ENCODE measurements at places on chromosomes 2 and 18.

DNA sequence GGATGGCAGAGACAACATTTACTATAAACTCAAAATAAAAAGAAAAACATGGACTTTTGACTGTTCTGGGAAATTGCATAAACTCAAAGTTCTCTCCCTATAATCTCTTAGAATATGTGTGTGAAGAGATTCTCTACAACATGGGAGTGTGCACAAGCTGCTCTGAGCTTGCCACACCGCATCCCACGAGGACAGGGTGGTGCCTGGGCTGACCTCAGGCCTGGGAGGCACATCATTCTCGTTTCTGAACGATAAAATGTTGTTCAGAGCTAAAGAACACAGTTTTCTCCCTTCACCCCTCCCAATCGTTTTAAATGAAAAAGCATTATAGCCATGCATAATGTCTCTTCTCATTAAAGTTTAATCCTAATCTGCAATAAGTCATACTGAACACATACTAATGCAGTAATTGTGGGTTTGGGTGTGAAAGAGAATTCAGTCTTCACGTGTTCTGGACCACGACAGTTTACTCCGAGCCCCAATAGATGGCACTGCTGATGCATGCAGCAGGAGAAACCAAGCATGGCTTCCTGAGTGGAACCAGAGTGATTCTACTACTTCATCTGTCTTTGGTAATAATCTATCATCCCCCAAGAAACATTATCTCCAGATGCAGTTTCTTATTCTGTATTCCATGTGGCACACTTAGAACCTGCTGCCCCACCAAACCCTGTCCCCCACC is 46.9 kb upstream of the LAMA1 start:
- H3K27me3 ChIP-seq = peaks cover 6% of the 10 kb centered on the region
- H3K4me1 ChIP-seq = no peaks in the 10 kb centered on the region
- H3K4me3 ChIP-seq = no peak overlapping the region
- no peaks in the 10 kb centered on the region for H3K36me3 ChIP-seq

DNA sequence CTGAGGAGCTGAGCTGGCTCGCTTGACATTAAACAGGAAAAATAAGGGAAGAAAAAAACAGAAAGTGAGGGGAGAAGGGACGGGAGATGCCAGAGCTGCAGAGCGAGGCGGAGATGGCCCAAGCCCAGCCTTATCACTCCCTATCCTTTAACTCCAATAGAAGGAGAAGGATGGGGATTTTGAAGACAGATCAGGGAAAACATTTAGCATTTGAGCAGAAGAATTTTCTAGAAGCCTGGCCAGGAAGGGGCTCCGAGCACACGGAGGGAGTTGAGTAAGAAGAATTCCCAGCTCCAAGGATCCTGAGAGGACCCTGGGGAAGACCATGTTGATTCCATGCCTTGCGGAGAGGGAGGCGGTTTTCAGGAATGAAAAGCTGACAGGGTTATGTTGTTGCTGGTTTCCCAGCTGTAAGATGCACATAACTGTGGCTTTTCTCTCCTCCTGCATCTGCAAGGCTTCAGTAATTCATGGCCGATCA is 35.6 kb downstream of the TWIST2 start:
- no peak for DNase-seq
- peaks cover 4% of the 10 kb centered on the region for H3K27me3 ChIP-seq
- no peaks in the 10 kb centered on the region for H3K4me1 ChIP-seq
- no peaks in the 10 kb centered on the region for H3K36me3 ChIP-seq

DNA sequence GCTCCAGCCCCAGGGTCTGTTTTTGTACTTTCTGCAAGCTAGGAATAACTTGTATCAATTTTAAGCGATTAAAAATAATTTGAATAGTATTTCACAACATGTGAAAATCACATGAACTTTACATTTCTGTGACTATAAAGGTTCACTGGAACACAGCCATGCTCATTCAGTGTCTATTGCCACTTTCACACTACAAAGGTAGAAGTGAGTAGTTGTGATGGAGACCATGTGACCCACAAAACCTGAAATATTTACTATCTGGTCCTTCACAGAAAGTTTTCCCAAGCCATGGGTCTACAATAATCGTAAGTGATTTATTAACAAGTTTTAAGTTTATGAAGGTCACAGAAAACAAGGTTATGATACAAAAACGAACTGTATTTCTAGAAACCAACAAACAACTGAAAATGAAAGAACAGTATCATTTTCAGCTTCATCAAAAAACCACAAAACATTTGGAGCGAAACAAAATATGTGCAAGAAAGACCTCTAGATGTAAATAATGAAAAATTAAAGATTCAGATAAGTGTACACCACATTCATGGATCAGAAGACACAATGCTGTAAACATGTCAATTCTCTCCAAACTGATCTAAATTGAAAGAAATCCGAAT is 68.9 kb upstream of the DNER start:
- peaks cover 42% of the 10 kb centered on the region for H3K36me3 ChIP-seq
- H3K27me3 ChIP-seq = peaks cover 2% of the 10 kb centered on the region
- no peak overlapping the region for H3K27ac ChIP-seq
- no peak overlapping the region for H3K4me3 ChIP-seq
- peaks cover 33% of the 10 kb centered on the region for H3K4me1 ChIP-seq
- no peak for DNase-seq

DNA sequence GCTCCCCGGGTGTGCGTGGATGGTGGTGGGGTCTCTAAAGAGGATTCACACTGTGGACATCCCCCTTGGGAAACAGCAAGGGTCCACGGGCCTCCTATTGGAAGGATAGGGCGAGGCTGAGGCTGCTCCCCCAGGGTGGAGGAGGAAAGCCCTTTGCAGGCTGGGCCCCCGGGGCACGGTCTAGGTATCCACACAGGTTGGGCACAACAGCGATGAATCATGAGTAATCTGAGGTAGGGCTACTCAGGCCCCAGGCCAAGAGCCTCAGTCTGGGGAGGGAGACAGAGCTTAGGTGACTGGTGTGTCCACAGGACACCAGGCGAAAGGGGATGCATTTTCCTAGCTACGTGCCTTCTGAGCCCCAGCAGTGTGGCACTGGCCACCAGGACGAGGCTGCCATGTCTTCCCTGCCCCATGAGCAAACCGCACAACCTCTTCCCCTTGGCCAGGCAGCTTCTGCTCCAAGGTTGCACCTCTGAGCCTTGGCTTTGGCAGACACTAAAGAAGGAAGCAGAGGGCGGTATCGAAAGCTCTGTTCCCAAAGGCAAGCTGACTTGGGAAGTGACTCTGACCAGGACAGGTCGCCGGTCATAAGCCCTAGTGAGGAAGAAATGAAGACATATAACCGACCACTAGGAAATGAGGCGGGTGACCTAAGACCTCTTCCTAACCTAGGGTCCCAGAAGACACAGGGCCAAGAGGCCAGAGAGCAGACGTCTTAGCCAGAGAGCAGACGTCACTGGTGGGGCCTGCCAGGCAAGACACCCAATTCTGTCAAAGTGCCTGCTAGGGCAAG is 14.6 kb upstream of the SEMA4C start:
- H3K36me3 ChIP-seq = no peaks in the 10 kb centered on the region
- no peak overlapping the region for H3K27ac ChIP-seq
- H3K4me1 ChIP-seq = peaks cover 1% of the 10 kb centered on the region
- no peak for DNase-seq

- peak; percentile 67 for DNase-seq
- H3K36me3 ChIP-seq = no peaks in the 10 kb centered on the region
- peak overlapping the region; percentile 70 for H3K4me3 ChIP-seq
- peaks cover 4% of the 10 kb centered on the region for H3K27me3 ChIP-seq
Measured at GRCh38 chr2:8525582-8526402, 156.1 kb upstream of the ID2 start.

- peaks cover 9% of the 10 kb centered on the region for H3K27me3 ChIP-seq
- no peak for DNase-seq
- no peak overlapping the region for H3K4me3 ChIP-seq
- no peaks in the 10 kb centered on the region for H3K4me1 ChIP-seq
- H3K27ac ChIP-seq = no peak overlapping the region
- no peaks in the 10 kb centered on the region for H3K36me3 ChIP-seq
Measured at GRCh38 chr18:79857082-79857671, 59.4 kb downstream of the KCNG2 start.

- H3K4me3 ChIP-seq = no peak overlapping the region
- H3K4me1 ChIP-seq = peaks cover 7% of the 10 kb centered on the region
- peak; percentile 2 for DNase-seq
Measured at GRCh38 chr18:2515908-2516625, 55.2 kb downstream of the METTL4 start.

GRCh38 chr2:82498777-82499443 is 1960.2 kb downstream of the SUCLG1 start:
- H3K27ac ChIP-seq = no peak overlapping the region
- peaks cover 3% of the 10 kb centered on the region for H3K36me3 ChIP-seq
- H3K27me3 ChIP-seq = no peaks in the 10 kb centered on the region

GRCh38 chr2:182416191-182416590 is 10.6 kb downstream of the PDE1A start:
- H3K36me3 ChIP-seq = no peaks in the 10 kb centered on the region
- DNase-seq = no peak
- no peaks in the 10 kb centered on the region for H3K27me3 ChIP-seq
- H3K4me1 ChIP-seq = no peaks in the 10 kb centered on the region
- no peak overlapping the region for H3K27ac ChIP-seq
- H3K4me3 ChIP-seq = no peak overlapping the region

- no peak overlapping the region for H3K27ac ChIP-seq
- no peak for DNase-seq
- no peaks in the 10 kb centered on the region for H3K36me3 ChIP-seq
- no peak overlapping the region for H3K4me3 ChIP-seq
Measured at GRCh38 chr18:61921621-61922235, 28.9 kb upstream of the RNF152 start.

DNA sequence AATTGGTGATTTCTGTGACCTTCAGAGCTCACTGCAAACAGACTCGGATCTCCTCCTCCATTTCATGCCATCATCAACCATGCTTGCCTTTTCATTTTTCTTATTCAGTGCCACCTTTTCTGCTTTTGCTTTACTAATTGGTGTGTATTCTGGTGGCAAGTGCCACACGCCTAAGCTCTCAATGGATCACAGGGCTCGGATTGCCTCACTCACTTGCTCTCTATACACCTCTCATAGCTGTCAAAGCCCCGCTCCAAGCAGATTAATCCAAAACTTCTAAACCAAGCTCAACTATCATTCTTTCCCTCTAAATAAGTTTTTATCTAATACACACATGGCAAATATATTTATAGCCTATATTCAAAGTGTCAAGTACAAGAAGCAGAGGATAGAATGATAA is 86.4 kb downstream of the PLEKHM3 start:
- DNase-seq = no peak
- no peaks in the 10 kb centered on the region for H3K27me3 ChIP-seq
- peaks cover 6% of the 10 kb centered on the region for H3K36me3 ChIP-seq
- H3K4me3 ChIP-seq = no peak overlapping the region

GRCh38 chr18:50091509-50092244 is 103.3 kb downstream of the MYO5B start:
- no peak overlapping the region for H3K27ac ChIP-seq
- DNase-seq = no peak
- no peaks in the 10 kb centered on the region for H3K36me3 ChIP-seq
- H3K27me3 ChIP-seq = peaks cover 8% of the 10 kb centered on the region

DNA sequence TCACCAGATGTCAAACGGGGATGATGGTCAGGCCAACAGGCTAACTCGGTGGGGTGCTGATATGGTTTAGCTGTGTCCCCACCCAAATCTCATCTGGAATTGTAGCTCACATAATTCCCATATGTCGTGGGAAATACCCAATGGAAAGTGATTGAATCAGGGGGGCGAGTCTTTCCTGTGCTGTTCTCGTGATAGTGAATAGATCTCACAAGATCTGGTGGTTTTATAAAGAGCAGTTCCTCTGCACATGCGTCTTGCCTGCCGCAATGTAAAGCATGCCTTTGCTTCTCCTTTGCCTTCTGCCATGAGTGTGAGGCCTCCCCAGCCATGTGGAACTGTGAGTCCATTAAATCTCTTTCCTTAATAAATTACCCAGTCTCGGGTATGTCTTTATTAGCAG is 74.4 kb upstream of the YWHAQ start:
- no peak overlapping the region for H3K4me3 ChIP-seq
- peaks cover 69% of the 10 kb centered on the region for H3K4me1 ChIP-seq
- peak overlapping the region; percentile 92 for H3K27ac ChIP-seq
- peaks cover 11% of the 10 kb centered on the region for H3K27me3 ChIP-seq
- no peak for DNase-seq

DNA sequence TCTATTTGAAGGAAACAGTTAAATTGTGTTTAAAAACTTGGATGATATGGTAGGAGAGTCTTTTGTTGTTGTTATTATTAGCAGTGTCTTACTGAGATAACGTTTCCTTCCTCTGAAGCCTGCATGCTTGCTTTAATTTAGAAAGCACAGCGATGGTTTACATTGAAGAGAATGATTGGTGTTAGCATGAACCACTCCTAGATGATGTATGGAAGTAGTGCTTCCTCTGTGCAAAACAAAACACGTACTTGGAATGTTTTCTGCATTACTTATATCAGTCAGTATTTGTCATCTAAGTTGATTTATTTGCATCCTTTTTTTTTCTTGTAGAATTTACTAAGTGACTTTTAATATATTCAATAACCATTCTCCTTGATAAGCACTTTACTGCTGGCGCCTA is 89.0 kb downstream of the UGGT1 start:
- H3K27ac ChIP-seq = no peak overlapping the region
- DNase-seq = no peak
- H3K27me3 ChIP-seq = no peaks in the 10 kb centered on the region

GRCh38 chr2:79792090-79792489 is 279.2 kb downstream of the CTNNA2 start:
- no peak overlapping the region for H3K4me3 ChIP-seq
- no peaks in the 10 kb centered on the region for H3K36me3 ChIP-seq
- no peak overlapping the region for H3K27ac ChIP-seq
- DNase-seq = no peak
- H3K4me1 ChIP-seq = no peaks in the 10 kb centered on the region
- no peaks in the 10 kb centered on the region for H3K27me3 ChIP-seq

GRCh38 chr2:59528525-59528924 is 1024.9 kb downstream of the BCL11A start:
- H3K27me3 ChIP-seq = no peaks in the 10 kb centered on the region
- DNase-seq = no peak
- H3K4me1 ChIP-seq = no peaks in the 10 kb centered on the region
- no peak overlapping the region for H3K4me3 ChIP-seq
- no peak overlapping the region for H3K27ac ChIP-seq
- H3K36me3 ChIP-seq = no peaks in the 10 kb centered on the region

DNA sequence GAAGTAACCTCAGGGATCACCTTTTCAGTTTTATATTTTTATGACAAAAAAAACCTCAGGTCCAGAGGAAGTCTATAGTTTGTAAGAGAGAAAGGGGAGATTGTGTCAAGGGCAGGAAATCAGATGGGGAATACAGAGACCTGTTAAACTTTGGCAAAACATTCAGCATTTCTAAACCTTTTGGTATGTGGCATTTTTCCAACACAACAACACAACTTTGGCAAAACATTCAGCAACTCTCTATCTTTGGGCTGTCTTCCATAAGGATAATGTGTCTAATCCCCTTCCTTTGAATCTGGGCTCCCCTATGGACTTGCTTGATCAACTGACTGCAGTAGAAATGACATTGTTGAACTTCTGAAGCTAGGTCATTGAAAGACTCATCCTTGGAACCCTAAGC is 220.6 kb upstream of the CCDC68 start:
- peaks cover 4% of the 10 kb centered on the region for H3K27me3 ChIP-seq
- no peak overlapping the region for H3K4me3 ChIP-seq
- no peak overlapping the region for H3K27ac ChIP-seq
- no peak for DNase-seq
- no peaks in the 10 kb centered on the region for H3K36me3 ChIP-seq

GRCh38 chr2:237998530-237998929 is 31.7 kb downstream of the UBE2F start:
- H3K27me3 ChIP-seq = peaks cover 5% of the 10 kb centered on the region
- H3K36me3 ChIP-seq = peaks cover 32% of the 10 kb centered on the region
- peak overlapping the region; percentile 99 for H3K27ac ChIP-seq
- peaks cover 52% of the 10 kb centered on the region for H3K4me1 ChIP-seq

GRCh38 chr2:42794271-42795046 is 2.1 kb upstream of the HAAO start:
- no peak for DNase-seq
- no peaks in the 10 kb centered on the region for H3K36me3 ChIP-seq
- no peak overlapping the region for H3K4me3 ChIP-seq
- H3K27me3 ChIP-seq = peaks cover 21% of the 10 kb centered on the region

Data from immature natural killer cell (primary cell).